HS-27A (cell line): ENCODE measurements at places on chromosomes 16 and 17.

DNA sequence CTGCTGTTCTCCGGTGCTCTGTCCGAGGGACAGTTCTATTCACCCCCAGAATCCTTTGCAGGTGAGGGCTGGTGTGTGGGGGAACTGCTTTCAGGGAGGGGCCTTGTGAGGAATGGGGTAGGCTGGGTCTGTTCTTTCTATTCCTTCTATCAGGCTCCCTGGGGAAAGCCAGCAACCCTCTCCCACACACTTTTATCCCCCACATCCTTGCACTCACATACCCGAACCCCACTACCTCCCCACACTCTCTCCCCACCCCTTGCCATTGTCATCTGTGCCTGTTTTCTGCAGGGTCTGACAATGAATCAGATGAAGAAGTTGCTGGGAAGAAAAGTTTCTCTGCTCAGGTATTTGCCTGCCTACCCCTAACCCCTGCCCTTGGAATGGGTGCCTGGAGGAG lies 6.4 kb upstream of the TCAP start:
- DNase-seq = no peak

GRCh38 chr16:57982385-57982784 lies 11.5 kb upstream of the CNGB1 start:
- no peak for DNase-seq

DNA sequence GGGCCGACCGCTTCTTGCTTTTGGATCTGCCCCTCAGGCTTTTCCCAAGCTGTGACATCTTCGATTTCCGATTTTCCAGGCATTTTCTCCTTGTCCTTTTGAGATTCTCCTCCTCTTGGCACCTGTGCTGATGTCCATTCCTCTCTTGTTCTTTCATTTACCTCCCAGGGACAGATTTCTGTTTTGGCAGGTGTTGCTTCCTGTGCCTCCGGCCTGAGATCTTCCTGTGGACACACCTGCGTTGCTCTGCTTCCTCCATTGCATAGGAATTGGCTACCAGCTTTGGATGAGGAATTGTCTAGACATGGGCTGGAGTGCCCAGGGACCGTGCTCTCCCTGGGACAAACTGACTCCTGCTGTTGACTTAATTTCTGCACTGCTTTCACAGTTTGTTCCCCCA lies 15.1 kb downstream of the GPR179 start:
- no peak for DNase-seq

DNA sequence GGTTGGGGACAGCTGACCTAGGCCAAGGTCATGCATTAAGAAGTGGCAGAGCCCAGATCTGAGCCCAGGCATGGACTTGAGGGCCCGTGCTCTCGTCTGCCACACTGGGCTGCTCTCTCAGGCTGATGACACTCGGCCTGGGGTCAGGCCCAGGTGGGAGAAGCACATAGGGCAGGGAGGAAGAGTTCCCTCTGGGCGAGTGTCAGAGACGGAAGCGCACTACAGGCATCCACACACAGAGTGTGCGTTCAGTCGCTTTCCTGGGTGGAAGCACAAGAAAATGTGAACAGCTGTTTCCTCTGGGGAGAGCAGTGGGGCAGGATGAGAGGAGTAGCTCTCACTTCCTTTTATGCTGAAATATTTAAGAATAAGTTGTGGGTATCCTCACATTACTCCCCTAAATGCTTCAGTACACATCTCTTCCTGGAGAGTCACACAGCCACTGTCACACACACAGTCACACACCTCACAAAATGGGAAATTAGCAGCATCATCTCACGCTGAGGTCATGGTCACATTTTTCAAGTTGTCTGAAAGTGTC lies 59.7 kb downstream of the B9D1 start:
- DNase-seq = no peak

GRCh38 chr17:7552621-7553051 lies 3.8 kb downstream of the TNFSF12 start:
- no peak for DNase-seq

- no peak for DNase-seq
Observed at GRCh38 chr16:637081-638018, 1.2 kb upstream of the METTL26 start.

DNA sequence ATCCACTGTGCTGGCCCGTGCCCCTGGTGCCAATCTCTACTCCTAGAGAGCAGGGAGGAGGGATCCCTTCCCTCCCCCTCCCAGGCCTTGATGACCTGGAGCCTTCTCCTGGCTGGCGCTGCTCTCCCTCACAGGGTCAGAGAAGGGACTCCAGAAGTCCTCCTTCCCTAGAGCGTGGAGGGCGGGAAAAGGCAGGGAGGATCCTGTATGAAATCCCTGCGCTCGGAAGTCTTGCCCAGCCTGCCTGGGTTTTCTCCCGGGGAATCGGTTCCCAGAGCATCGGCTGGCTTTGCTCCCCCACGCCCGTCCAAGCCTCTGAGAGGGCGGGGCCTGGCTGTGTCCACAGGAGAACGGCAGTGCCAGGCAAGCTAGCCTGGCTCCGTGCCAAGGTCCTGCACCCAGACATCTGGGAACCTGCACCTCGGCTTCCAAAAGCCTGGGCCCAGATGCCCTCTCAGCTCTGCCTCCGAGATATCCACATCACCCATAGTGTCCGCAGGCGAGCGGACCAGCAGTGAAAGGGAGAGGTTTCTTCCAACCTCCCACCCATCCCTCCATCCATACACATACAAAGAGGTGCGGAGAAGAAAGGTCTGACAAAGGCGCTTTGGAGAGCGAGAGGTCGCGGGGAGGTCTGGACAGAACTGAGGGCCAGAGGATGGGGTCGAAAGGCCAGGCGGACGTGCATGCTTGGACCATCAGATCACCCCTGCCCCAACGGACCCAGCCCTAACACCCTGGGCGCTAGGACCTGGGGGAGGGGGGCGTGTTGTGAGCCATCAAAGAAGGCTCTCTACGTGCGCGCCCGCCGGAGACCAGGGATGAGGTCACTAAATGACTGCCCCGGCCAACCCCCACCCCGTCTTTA lies 1.1 kb downstream of the MPP2 start:
- no peak for DNase-seq

- peak; percentile 33 for DNase-seq
Observed at GRCh38 chr16:69273009-69273408, 38.1 kb upstream of the VPS4A start.

DNA sequence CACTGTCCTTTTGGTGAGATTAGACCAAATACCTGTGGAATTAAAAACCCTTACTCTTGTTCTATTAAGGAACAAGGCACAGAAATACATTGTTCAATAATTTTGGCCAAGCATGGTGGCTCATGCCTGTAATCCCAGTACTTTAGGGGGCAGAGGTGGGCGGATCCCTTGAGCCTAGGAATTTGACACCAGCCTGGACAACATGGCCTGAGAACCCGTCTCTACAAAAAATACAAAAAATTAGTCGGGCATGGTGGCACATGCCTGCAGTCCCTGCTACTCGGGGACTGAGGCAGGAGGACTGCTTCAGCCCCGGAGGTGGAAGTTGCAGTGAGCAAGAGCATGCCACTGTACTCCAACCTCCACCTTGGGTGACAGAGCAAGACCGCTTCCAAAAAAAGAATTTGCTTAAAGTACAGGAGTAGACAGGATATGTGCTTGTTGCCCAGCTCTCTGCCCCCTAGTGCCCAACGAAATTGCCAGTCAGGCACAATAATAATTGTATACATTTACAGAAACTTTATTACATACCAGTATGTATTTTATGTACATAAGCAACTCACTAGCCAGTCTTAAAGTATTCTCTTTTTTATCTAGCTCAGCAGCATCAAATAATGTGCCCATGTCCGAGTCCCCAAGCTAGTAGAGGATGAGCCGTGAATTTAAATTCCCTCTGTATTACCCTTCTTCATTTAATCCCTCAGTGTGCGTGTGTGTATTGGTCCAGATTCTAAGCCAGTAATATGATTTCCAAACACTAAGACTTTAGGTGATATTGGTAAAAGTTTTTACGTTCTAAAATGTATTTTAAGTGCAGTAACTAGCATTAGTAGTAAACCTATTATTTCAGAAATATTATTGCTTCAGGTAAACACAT lies 1.4 kb downstream of the THUMPD1 start:
- no peak for DNase-seq

- no peak for DNase-seq
Observed at GRCh38 chr16:16025214-16025968, 76.0 kb downstream of the ABCC1 start.

DNA sequence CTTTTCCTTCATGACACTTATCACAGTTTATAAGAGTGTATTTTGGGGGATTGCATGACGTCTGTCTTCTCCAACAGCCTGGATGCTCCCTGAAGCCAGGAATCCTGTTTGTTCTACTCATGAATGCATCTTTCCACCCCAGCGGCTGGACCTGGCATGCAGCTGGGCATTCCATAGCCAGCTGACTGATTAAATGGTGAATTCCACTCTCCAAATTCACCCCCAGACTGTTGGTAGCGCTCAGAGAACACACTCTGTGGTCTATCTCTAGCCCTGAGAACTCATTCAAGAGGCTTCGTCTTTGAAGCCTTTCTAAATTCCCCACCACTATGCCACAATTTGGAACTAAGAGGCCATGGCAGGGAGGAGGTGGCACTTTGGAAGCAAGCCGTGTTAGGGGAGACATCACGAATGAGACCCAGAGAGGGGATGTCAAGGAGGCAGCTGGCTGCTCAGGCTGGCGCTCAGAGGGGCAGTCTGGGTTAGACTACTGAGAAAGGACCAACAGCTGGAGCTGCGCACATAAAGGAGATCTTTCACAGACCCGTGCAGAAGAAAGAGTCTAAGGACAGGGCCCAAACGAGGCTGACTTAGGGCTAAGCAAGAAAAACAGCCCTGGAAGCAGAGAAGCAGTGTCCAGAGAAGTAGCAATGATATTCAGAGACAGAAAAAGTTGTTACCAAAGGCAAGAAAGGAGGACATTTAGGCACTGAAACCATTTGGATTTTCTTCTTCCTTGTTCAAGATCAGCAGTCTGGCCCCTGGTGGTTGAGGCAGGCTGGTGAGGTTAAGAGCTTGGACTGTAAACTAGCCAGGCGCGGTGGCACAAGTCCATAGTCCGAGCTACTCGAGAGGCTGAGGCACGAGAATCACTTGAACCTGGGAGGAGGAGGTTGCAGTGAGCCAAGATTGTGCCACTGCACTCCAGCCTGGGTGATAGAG lies 42.4 kb upstream of the ZNF629 start:
- DNase-seq = no peak

DNA sequence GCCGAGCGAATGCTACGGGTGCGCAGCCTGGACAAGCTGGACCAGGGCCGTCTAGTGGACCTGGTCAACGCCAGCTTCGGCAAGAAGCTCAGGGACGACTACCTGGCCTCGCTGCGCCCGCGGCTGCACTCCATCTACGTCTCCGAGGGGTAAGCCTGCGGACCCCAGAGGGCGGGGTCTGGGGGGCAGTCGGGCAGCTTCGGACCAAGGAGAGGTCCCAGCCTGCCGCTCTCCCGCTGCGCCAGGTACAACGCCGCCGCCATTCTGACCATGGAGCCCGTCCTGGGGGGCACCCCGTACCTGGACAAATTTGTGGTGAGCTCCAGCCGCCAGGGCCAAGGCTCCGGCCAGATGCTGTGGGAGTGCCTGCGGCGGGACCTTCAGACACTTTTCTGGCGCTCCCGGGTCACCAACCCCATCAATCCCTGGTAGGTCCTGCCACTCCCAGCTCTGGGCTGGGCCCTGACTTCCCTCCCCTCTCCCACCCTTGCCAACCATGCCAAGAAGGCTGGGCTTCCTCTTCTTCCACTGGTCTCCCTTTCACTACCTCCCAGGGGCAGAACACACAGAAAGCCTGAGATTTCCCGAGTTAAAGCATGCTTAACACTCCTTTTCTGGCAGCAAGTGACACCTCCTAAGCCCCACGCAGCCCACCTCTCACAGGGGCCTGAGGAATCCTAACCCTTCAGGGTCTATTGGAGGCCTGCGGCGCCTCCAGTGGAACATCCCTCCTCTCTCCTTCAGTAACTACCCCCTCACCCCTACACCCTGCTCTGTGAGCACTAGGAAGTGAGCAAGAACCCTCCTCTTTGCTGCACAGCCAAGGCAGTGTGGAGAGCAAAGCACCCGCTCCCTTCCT lies 3.2 kb downstream of the NAGS start:
- no peak for DNase-seq

- no peak for DNase-seq
Observed at GRCh38 chr16:50609471-50609870, 61.3 kb downstream of the NKD1 start.

DNA sequence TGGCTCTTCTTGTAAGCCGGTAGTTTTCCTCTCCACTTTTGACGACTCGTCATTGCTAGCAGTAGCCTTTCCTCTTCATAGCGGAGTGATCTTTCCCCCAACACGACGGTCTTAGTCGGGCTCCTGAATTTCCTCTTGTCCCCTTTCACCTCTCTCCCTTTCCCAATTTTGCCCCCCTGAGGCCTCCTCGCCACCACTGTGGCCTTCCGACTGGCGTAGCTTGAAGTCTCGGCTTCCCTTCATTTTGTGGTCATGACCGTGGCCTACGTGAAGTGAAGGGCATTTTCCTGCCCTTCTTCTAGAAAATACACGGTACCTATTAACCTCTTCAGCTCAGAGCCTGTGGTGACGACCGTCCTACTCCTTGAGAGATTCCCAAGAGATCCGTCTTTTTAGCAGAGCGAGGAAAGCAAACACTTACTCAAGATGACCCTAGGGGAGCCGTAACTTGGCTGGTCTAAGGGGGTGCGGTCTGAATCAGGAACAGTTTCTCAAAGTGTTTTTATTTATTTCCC lies 787 bp downstream of the PRKAR1A start:
- peak; percentile 17 for DNase-seq

DNA sequence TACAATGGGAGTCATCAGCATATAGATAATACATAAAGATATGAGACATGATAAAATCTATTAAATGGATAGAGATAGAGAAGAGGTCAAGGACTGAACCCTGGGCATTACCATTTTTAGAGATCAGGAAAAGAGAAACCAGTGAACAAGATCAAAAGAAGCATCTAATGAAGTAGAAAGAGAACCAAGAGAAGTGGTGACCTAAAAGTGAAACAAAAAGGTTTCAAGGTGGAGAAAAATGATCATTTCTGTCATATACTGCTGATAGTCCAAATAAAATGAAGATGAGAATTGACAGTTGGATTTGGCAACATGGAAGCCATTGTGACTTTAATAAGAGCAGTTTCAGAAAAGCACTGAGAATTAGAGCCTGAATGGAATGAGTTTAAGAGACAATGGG lies 165.1 kb downstream of the PPM1E start:
- no peak for DNase-seq

DNA sequence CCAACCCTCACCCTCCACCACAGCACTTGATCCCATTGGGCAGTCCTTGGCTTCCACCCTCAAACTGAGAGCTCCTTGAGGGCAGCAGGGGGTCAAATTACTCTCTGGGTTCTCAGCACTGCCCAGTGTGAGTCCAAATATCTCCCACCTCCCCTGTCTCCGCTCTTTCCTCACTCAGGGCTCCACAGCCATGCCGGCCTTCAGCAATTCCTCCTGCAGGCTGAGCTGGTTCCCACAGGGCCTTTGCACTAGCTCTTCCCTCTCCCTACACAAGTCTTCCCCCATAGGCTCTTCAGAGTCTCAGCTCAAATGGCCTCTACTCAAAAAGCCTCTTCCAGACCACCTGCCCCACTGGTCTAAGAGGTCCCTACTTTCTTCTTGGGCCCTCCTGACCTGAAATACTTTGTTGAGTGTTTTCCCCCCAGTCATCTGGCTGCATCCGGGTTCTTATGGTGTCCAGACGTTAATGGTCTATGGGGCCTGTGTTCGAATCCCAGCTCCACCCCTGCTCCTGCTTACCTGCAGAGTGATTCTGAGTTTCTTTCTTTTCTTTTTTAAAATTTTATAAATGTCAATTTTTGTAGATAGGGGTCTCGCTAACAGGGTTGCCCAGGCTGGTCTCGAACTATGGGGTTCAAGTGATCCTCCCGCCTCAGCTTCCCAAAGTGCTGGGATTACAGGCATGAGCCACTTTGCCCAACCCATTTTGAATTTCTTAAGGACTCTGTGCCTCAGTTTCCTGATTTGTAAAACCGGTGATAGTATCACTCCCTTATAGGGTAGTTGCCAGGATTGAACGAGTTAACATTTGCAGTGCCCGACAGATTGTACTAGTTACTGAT lies 973 bp upstream of the IL4R start:
- no peak for DNase-seq
